ENCODE measurements at places on chromosomes 3 and 15. TPM values are rescaled to one million over a fixed set of nuclear protein-coding genes. Genes with fewer than 3 reads are reported as not detected.
A peak's percentile ranks its signal among the peaks of the same experiment; 100 is the strongest.

- H3K4me3 ChIP-seq = no peak overlapping the region
- H3K36me3 ChIP-seq = no peaks in the 10 kb centered on the region
- H3K27me3 ChIP-seq = peaks cover 2% of the 10 kb centered on the region
- no peak overlapping the region for H3K27ac ChIP-seq
- DNase-seq = no peak
Observed at GRCh38 chr3:70110066-70110465, 110.5 kb downstream of the SAMMSON start.

STAB1 gene
- 10.5 TPM for total RNA-seq

FBXL22 gene
- 1.2 TPM for total RNA-seq

- no peaks in the 10 kb centered on the region for H3K36me3 ChIP-seq
- no peak overlapping the region for H3K27ac ChIP-seq
- H3K4me1 ChIP-seq = no peaks in the 10 kb centered on the region
- DNase-seq = no peak
- no peak overlapping the region for H3K4me3 ChIP-seq
Observed at GRCh38 chr3:162780313-162780712, 1283.7 kb downstream of the OTOL1 start.

APOD gene
- not detected for total RNA-seq

- H3K27ac ChIP-seq = peak overlapping the region; percentile 11
- peaks cover 25% of the 10 kb centered on the region for H3K4me1 ChIP-seq
- DNase-seq = no peak
- H3K27me3 ChIP-seq = no peaks in the 10 kb centered on the region
- no peaks in the 10 kb centered on the region for H3K36me3 ChIP-seq
Observed at GRCh38 chr3:42118762-42119361, 27.7 kb downstream of the TRAK1 start.

DNA sequence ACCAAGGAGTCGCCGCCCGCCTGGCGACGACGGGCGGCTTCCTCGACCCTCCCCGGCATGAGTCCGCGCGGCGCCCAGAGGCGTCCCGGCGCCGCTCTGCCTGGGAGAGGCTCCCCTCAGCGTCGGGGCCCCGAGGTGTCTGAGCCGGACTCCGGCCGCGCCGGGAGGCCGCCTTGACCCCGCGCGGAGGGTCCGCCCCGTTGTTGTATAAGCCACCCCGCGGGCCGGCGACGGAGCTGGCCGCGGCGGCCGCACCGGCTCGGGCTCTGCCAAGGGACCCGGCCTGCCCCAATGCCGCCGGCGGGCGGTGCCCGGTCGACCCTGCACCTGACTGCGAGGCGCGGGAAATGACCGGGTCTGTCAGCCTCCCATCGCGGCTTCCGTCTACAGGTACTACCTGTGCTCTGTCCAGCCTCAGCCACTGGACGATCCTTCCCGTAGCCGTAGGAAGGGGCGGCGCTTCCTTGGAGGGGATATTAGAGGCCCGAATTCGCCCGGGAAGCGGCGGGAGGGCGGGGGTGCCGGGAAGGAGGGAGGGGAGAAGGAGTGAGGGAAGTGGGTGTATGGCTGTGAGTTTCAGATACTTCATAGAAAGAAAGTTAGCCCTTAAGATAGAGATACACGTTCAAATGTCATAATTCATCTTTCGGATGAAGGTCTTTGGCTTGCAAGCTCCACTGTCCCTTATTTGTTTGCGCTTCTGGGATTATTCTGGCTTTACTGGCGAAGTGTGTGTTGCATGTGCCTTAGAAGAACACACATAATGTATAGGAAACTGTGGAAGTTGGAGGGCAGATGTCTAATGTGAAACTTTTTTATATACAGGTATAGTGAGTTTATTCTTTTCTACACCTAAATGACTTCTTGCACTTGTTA, 620 bp downstream of the ABHD5 start:
- H3K36me3 ChIP-seq = peaks cover 2% of the 10 kb centered on the region
- peak overlapping the region; percentile 79 for H3K4me3 ChIP-seq
- H3K27ac ChIP-seq = peak overlapping the region; percentile 9
- H3K4me1 ChIP-seq = peaks cover 25% of the 10 kb centered on the region
- DNase-seq = peak; percentile 65

ZNF385D gene
- total RNA-seq = not detected

DNA sequence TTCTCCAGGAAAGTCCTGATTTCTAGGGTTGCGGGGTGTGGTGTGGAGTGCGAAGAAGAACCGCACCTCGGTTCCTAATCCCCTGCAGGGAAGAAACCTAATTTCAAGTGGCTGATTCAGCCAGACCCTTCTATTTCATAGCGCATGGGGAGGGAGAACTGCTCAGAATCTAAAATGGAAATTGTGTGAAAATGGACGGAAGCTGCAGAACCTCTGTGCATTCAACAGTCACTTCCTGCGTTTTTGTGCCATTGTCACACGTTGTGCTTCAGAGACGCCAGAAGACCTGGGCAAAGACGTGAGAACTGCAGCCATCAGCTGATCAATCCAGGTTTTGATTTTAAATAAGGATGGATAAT, 1.2 kb downstream of the SIDT1 start:
- peaks cover 23% of the 10 kb centered on the region for H3K36me3 ChIP-seq
- peak overlapping the region; percentile 88 for H3K4me3 ChIP-seq
- no peaks in the 10 kb centered on the region for H3K27me3 ChIP-seq
- H3K27ac ChIP-seq = peak overlapping the region; percentile 97

TNFAIP8L3 gene
- total RNA-seq = 0.17 TPM

DNA sequence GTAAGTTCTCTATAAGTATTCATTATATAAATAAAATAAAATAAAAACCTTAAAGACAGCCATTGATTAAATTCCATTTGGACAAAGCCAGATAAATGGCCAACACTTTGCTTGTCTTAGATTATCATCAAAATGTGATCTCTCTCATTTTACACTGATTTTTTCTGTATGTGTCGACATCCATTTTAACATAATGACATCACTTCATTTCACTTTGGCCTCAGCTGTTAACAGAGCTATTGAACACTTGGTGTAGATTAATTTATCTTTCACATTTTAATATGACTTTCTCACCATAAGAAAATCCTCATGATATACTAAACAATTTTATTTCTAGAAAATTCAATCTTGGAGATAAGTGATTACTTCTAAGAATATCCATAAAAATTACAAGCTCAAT, 198.1 kb downstream of the MECOM start:
- peaks cover 11% of the 10 kb centered on the region for H3K27me3 ChIP-seq
- H3K36me3 ChIP-seq = no peaks in the 10 kb centered on the region
- H3K4me3 ChIP-seq = no peak overlapping the region
- H3K27ac ChIP-seq = no peak overlapping the region

DNA sequence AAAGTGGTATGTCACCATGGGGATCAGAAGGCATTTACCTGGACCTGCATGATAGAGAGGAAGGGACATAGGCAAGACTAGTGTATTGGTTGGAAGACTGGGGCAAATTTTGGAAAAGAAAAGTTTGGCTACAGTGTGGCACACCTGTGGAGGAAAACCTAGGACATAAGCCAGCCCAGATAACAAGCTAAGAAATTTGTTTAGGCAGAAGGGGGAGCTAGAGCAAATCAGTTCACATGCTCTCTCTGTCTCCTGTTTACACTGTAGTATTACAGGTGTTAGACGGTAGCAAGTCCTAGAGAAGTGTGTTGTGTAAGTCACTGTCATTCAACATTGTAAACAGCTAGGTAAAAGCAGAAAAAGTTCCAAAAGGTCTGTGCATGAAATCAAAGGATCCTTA, 11.9 kb upstream of the ALDH1A2 start:
- peaks cover 13% of the 10 kb centered on the region for H3K27me3 ChIP-seq
- H3K4me1 ChIP-seq = no peaks in the 10 kb centered on the region
- no peak for DNase-seq

STRIT1 gene
- not detected for total RNA-seq

GRCh38 chr3:45528429-45528828, 66.1 kb upstream of the LIMD1 start:
- no peak for DNase-seq
- no peak overlapping the region for H3K27ac ChIP-seq
- H3K36me3 ChIP-seq = peaks cover 6% of the 10 kb centered on the region
- H3K4me1 ChIP-seq = peaks cover 2% of the 10 kb centered on the region

- no peak overlapping the region for H3K4me3 ChIP-seq
- no peak for DNase-seq
- H3K27ac ChIP-seq = no peak overlapping the region
- no peaks in the 10 kb centered on the region for H3K4me1 ChIP-seq
Observed at GRCh38 chr3:78497021-78497420, 1270.8 kb downstream of the ROBO1 start.

- H3K27ac ChIP-seq = no peak overlapping the region
- DNase-seq = no peak
- H3K36me3 ChIP-seq = no peaks in the 10 kb centered on the region
Observed at GRCh38 chr15:65336493-65337435, 32.3 kb downstream of the RNU5B-1 start.

GRCh38 chr3:116939091-116939490, 229.5 kb downstream of the TUSC7 start:
- H3K4me3 ChIP-seq = no peak overlapping the region
- no peaks in the 10 kb centered on the region for H3K27me3 ChIP-seq
- H3K4me1 ChIP-seq = no peaks in the 10 kb centered on the region
- H3K27ac ChIP-seq = no peak overlapping the region

DNA sequence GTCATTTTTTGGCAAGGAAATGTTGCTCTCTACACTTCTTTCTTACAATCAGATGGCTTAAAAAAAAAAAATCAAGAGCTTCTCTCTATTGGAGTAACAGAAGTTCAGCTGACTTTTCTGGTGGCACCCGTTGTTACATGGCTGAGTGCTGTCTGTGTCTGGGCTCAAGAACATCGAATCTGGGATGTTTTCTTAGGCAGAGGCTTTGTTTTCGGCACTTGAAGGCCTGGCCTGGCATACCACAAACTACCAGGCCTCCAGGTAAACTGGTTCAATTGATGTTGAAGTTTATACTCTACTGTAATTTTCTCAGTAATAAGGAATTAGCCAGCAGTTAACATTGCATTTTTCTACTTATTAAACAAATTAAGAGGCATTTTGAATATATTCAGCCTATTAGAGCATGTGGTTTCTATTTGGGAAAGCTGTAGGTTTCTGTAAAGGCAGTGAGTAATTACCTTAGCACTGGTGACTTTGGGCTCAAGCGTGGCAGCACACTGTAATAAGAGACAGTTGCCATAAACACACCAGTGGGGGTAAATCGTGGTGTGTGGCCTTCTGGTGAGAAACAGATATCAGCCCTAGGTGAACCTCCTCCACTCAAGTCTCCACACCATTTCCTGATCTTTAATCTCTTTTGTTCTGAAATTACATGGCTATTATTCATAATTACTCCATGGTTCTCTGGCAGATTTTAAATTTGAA, 544.7 kb downstream of the MECOM start:
- no peak for DNase-seq
- H3K4me3 ChIP-seq = no peak overlapping the region
- H3K27ac ChIP-seq = no peak overlapping the region
- no peaks in the 10 kb centered on the region for H3K4me1 ChIP-seq

KLHL40 gene
- total RNA-seq = not detected

SLC2A2 gene
- total RNA-seq = not detected

RPL14 gene
- total RNA-seq = 2,251 TPM

GRCh38 chr3:4972652-4973643, 6.3 kb upstream of the BHLHE40 start:
- H3K27me3 ChIP-seq = no peaks in the 10 kb centered on the region
- H3K4me3 ChIP-seq = no peak overlapping the region
- H3K27ac ChIP-seq = no peak overlapping the region
- H3K36me3 ChIP-seq = peaks cover 37% of the 10 kb centered on the region
- H3K4me1 ChIP-seq = peaks cover 27% of the 10 kb centered on the region

GRCh38 chr3:46490338-46491084, 7.3 kb upstream of the RTP3 start:
- H3K27me3 ChIP-seq = peaks cover 7% of the 10 kb centered on the region
- DNase-seq = no peak
- H3K27ac ChIP-seq = no peak overlapping the region
- no peak overlapping the region for H3K4me3 ChIP-seq
- no peaks in the 10 kb centered on the region for H3K36me3 ChIP-seq

- DNase-seq = no peak
- H3K36me3 ChIP-seq = no peaks in the 10 kb centered on the region
- peaks cover 15% of the 10 kb centered on the region for H3K27me3 ChIP-seq
- no peak overlapping the region for H3K27ac ChIP-seq
Observed at GRCh38 chr3:120181632-120182031, 87.4 kb upstream of the GSK3B start.

DNA sequence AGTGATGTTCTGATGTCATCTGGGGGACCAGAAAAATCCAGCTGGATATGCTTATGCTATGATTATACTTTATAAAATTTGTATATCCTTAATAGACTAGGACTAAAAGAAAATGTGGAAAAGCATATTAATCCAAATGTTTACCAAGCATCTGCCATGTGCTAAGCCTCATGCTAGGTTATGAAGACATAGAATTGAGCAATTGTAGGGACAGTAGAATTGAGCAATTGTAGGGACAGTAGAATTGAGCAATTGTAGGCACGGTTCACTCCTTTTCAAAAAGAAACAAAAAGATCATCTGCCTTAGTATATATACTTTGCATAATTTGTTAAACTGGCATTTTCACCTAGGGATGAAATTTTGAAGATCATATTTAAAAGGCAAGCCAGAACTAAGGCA, 18.3 kb downstream of the ABHD5 start:
- peaks cover 28% of the 10 kb centered on the region for H3K36me3 ChIP-seq
- H3K27me3 ChIP-seq = no peaks in the 10 kb centered on the region
- no peak for DNase-seq

TMEM158 gene
- not detected for total RNA-seq

DNA sequence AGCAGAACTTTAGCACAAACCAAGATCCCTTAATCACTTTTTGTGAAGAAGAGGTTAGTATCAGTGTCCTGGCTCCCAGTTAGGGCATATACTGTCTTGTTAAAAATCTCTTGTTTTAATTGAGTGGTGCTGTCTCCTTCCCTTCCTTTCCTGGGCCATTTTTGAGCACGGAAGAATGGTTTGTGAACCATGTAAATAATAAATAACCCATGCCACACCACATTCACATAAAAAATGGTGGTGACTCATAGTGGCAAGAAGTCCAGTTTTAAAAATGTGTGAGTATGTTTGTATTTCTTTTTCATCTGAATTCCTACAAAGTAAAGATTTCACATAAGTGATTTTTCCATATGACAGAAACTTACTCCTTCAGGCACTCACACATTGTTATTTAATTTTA, 59.1 kb upstream of the SPRED1 start:
- H3K27ac ChIP-seq = no peak overlapping the region
- H3K4me1 ChIP-seq = no peaks in the 10 kb centered on the region
- DNase-seq = no peak
- H3K27me3 ChIP-seq = peaks cover 12% of the 10 kb centered on the region
- no peaks in the 10 kb centered on the region for H3K36me3 ChIP-seq

AADACL2 gene
- not detected for total RNA-seq

PGBD4 gene
- total RNA-seq = 4.5 TPM

TGM4 gene
- not detected for total RNA-seq

GRCh38 chr15:63953524-63953923, 92.8 kb downstream of the DAPK2 start:
- no peak overlapping the region for H3K27ac ChIP-seq
- no peak for DNase-seq
- H3K4me1 ChIP-seq = peaks cover 7% of the 10 kb centered on the region
- H3K4me3 ChIP-seq = no peak overlapping the region

Data from activated naive CD8-positive, alpha-beta T cell treated with anti-CD3 and anti-CD28 coated beads, Interleukin-2, amount 10 ng/mL, durations not matched to agents 7 days and 5 days (primary cell).